ENCODE measurements at places on chromosomes 1 and 21.

DNA sequence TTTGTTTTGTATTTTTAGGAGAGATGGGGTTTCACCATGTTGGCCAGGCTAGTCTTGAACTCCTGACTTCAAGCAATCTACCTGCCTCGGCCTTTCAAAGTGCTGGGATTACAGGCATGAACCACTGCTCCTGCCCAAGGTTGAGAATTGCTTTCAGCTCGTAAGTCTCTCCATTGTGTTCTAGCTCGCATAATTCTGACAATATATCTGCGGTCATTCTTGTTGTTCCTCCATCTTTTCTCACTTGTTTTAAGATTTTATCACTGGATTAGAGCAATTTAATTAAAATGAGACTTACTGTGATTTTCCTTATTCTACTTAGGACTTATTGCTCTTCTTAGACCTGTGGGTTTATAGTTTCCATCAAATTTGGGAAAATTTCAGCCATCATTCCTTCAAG is 102.9 kb downstream of the AHCTF1 start:
- DNase-seq = no peak

- no peak for DNase-seq
Observed at GRCh38 chr1:212539737-212540430, 68.7 kb upstream of the ATF3 start.

- DNase-seq = peak; percentile 84
Observed at GRCh38 chr21:27590271-27590670, 623.4 kb upstream of the ADAMTS5 start.

DNA sequence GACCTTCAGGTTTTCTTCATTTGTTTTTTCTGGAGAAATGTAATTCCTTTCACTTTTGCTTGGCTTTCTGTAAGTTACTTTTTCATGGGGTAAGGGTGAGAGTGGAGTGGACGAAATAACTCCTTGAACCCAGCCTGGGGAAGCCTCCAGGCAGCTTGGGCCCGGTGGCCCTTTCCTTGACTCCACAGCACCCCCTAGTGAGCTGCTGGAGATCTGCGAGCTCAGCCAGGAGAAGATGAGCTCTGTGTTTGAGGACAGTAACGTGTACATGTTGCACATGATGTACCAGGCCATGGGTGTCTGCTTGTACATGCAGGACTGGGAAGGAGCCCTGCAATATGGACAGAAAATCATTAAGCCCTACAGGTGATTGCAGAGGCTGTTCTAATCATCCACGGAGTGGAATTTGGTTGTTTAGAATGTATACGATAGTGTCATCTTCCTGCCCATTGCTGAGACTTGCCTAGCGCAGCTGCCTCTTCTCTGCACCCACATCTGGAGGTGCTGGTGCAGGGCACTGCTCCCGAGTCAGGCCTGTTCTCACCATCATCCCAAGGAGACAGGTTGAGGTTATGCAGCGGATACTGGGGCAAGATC is 51.0 kb downstream of the SMYD2 start:
- DNase-seq = peak; percentile 50

DNA sequence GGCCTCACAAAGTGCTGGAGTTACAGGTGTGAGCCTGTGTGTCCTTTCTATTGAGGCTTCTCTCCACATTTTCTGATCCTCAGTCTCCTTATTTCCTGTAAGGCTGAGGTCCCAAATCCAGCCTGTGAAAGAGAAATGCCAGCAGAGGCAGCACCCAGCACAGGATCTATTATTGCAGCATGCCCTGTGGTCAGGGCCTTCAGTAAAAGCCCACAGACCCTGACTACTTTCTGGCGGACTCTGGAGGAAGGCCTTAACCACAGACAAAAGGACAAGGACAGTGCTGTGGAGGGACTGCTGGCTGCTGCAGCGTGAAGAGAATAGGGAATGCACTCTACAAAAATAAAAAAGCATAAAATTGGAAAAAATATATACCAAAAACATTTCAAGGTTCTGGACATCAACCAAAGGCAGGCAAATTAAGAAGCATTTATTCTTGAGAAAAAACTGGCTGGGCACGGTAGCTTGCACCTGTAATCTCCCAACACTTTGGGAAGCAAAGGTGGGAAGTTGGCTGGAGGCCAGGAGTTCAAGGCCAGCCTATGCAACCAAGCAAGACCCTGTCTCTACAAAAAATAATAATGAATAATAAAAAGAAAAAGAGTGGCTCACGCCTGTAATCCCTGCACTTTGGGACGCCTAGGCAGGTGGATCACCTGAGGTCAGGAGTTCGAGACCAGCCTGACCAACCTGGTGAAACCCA is 9.4 kb upstream of the PGD start:
- no peak for DNase-seq

DNA sequence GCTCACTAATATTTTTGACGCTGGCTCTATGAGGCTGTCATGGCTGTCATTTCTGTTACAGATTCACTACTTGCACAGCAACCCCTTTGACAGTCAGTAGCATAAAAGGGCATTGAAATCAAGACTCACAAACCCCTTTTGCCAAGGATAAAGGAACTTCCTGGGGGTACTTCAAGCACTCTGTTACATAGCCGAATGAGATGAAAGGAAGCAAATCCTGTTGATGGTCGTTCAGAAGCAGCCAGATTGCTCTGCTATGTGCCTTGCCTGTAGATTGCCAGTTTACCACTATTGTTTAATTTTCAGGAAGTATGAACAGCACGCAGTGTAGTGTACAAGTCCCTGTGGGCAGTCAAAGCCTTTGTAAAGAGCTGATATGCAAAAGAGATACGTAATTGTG is 296.2 kb downstream of the LRRIQ3 start:
- DNase-seq = no peak

GRCh38 chr1:156772728-156773497 is 5.6 kb downstream of the PRCC start:
- DNase-seq = no peak

- DNase-seq = no peak
Observed at GRCh38 chr21:45405271-45405818, 380 bp downstream of the COL18A1 start.

GRCh38 chr1:42904434-42904833 is 54.2 kb downstream of the SLC2A1 start:
- DNase-seq = no peak

- DNase-seq = no peak
Observed at GRCh38 chr1:185594786-185595410, 139.3 kb upstream of the HMCN1 start.

DNA sequence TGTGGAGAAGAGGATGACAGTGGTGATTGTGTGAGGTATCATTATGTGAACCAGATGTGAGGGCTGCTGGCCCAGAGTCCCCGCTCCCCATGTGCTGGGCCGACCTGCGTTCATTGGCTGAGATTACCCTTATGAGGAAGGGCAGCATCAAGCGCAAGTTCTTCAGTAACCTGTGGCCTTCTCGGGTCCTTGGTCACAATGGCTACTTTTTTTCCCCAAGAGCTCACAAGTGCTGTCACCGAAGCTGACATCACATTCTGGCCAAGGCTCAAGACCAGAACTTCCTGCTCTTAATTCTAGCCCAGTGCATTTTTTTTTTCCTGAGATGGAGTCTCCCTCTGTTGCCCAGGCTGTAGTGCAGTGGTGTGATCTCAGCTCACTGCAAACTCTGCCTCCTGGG is 262.9 kb downstream of the RHOU start:
- no peak for DNase-seq

GRCh38 chr1:79441238-79441637 is 434.7 kb upstream of the ADGRL4 start:
- DNase-seq = peak; percentile 17

DNA sequence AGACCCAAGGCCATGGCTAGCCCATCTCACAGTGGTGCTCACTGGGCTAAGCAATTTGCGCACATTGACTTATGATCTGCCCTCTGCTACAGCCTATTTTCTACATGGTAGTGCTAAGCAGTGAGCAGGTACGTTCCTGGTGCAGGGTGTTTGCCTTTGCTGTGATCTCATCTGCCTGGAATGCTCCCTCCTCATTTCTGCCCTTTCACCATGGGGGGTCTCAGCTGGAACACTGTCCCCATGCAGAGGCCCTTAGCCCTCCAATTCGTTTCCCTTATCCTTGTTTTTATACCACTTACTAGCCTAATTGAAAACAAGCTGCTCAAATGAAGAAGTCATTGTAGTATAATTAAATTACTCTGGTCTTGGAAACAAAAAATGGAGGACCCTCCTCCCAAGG is 2.0 kb upstream of the B3GALT5 start:
- DNase-seq = peak; percentile 44

GRCh38 chr1:67816506-67816905 is 16.8 kb downstream of the GNG12 start:
- no peak for DNase-seq

GRCh38 chr1:158028969-158029368 is 35.5 kb downstream of the KIRREL1 start:
- no peak for DNase-seq

- DNase-seq = peak; percentile 59
Observed at GRCh38 chr1:58779801-58780382, 4.0 kb downstream of the JUN start.

GRCh38 chr1:9629445-9630201 is 21.9 kb upstream of the PIK3CD start:
- no peak for DNase-seq

- peak; percentile 58 for DNase-seq
Observed at GRCh38 chr1:62230718-62231117, 36.1 kb downstream of the L1TD1 start.

GRCh38 chr1:26496861-26497260 is 24.6 kb downstream of the HMGN2 start:
- no peak for DNase-seq

GRCh38 chr21:29524055-29524454 is 225.3 kb downstream of the BACH1 start:
- no peak for DNase-seq

- DNase-seq = peak; percentile 88
Observed at GRCh38 chr1:39646232-39647081, 7.0 kb upstream of the HEYL start.

DNA sequence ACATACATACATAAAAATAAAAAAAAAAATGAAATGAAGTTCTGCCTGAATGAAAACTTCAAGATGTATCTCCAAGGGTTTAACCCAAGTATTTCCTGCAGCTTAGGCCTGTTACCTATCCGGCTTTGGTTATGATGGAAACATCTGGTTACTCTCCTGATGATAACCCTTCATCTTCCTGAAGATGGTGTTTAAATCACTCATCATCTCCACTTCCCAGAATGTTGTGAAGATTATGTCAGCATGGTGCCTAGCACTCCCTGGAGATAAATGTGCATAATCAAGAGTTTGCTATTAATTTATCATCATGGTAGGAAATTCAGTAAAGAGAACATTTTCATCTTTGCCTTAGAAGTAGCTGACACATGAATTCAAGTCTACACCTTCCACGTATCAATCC is 52.9 kb upstream of the ZNF326 start:
- DNase-seq = no peak

DNA sequence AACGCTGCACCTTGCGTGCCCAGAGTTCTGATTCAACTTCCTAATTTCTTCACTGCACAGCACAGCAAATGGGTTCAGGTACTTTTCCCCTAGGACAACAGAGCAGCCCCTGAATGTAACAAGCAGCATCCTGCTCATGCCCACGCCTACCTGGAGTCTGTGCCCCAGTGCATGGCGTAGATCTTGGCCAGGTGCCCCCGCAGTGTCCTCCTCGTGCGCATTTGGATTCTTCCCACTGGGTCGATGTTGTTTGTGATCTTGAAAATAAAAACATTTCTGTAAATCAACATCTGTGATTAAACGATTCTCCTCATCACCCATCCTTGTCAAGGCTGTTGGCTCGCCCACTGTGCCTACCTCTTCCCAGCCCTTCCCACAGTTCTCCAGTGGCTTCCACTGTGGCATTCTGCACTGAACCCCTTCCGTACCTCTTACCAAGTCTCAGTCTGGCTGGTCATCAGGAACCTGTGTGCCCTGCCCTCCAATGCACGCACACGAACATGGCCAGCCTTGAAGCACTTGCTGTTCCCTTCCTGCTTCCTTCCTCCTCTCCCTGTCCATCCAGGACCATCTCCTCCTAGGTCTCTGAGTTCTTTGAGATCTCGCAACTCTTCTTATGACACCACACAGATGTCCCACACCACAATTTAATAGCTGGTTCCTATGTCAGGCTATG is 37.5 kb upstream of the NADK start:
- DNase-seq = no peak

DNA sequence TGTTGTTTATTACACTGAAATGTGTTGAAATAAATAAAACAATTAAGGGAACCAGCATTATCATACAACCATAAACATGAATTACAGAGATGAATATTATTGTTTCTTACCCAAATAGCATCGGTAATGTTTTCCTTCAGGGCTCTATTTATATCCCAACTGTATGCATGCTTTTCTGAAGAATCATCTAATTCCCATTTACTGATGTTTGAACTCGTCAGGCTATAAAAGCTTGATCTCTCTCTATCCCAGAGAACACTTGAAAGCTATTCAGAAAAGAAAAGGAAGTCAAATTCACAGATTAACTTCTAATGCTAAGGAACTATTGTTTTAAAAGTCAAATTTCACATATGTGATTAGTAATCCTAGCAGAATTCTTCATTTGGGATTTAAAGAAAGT is 12.4 kb downstream of the NUP133 start:
- DNase-seq = no peak

DNA sequence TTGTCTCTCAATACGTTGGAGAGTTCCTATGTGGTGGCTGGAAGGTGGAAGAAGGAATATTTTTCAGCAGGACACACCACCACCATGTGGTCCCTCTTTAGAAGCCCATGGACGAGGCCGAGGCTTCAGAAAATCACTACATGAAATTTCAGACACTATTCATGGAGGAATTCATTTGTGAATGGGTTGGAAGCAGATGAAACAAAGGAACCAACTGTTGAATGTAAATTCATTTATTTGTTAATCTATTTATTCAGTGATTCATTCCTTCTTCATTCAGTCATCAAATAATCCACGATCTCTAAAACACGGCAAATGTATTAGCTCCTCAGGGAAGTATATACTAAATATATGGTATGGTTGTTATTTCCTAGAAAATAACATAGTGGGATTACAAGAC is 12.2 kb downstream of the SLC35F3 start:
- DNase-seq = no peak

DNA sequence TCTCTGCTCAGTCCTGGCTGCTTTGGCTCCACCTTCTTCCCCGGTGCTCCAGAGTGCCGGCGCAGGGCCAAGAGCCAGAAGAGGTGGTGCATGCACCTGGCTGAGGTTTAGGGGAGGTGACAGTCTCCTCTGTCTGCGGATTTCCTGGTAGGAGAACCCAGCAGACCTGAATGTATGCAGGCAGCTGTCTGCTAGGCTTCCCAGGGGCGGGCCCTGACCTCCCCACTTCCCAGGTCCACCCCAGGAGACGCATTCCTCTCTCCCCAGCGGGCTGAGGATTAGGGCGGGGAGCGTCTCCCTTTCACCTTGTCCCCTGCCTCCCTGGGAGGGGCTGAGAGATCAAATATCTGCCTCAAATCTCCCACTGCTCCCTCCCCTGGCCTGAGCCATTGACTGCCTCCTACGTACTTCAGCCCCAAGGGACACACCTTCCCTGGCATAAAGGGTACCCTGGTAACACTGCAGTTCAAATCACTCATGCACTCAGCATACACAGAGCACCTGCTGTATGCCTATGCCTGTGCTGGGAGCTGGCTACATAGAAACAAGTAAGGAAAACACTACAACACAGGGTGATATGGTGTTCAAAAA is 27.5 kb downstream of the DMBX1 start:
- no peak for DNase-seq

- no peak for DNase-seq
Observed at GRCh38 chr1:241711326-241711725, 59.2 kb downstream of the WDR64 start.

GRCh38 chr1:40633931-40634376 is 31.5 kb downstream of the RIMS3 start:
- DNase-seq = no peak

Measured in fibroblast of skin of scalp (primary cell).